Left ventricle myocardium inferior (tissue), 1 donor: ENCODE measurements at places on chromosomes 16 and 17. TPM values are rescaled to one million over a fixed set of nuclear protein-coding genes. Genes with fewer than 3 reads are reported as not detected.

KARS1 gene
- total RNA-seq = 127 TPM

P2RX5 gene
- total RNA-seq = 18.3 TPM

PRR29 gene
- total RNA-seq = not detected

CDK3 gene
- 1.8 TPM for total RNA-seq

CYGB gene
- 24.1 TPM for total RNA-seq

- DNase-seq = peak; percentile 84
These were observed 15.9 kb upstream of the ANKRD40CL start for GRCh38 chr17:50783193-50783660.

- DNase-seq = no peak
These were observed 604.0 kb downstream of the HS3ST4 start for GRCh38 chr16:26295625-26296304.

DNA sequence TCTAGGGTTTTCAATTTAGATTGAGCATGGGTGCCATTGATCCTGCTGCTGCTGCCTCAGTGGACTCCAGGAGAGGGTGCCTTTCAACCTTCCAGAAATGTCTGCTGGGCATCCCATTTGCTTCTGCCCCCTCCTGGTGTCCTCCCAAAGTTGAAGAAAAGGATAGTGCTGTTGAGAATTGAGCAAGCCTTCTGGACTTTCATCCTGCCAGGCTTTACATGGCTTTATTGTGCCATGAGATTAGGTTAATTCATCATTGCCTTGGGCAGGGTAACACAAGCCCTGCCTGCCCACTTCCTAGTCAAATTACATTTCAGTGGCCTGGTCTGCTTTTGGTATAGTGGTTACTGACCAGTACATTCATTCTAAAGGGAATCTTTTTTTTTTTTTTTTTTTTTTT lies 17.9 kb upstream of the TANGO6 start:
- no peak for DNase-seq

DNA sequence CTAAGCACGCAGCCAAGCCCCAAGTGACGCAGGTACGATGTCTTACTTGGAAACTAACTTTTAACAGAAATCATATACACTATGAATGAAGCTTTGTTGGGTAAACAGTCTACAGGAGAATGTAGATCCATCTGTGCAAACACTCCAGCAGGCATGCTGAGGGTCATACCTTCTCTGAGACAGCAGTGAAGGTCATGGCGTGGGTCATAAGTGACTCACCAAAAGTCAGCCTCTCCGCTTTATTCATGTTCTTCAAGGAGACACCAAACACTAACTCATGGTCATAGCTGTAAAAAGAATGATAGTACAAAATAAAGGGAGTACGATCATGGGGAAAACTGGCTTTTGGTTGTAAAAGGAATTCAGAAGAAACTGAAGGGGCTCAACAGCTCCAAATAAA lies 20.6 kb downstream of the BLMH start:
- DNase-seq = no peak

DNA sequence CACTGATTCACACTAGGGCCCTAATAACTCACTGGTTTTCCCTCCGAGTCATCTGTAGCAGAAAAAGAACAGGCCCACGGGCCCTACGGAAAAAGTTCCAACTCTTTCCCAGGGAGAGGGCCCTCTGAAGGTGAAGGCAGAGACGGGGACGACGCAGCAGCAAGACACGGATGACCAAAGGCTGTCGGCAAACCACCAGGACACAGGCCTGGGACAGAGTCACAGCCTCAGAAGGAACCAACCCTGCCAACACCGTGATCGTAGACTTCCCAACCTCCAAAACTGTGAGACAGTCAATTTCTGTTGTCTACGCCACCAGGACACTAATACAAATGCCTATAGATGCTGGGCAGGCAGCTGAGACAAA lies 5.2 kb upstream of the SPHK1 start:
- no peak for DNase-seq

DNA sequence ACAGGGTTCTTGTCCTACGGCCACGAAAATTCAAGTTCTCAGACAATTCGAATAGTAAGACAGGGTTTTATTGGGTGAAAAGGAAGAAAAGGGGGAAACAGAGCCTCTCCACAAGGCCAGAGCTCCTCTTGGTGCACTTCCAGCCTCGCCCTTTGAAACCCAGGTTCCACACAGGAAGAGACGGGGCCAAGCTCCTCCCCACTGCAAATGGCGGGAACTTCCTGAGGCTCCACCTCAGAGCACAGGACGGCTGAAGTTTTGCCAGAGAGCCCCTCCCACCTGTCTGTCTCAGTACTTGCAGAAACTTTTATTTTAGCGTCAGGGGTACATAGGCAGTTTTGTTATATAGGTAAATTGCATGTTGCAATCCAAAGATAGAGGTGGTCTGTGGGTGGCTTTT lies 165.7 kb upstream of the CDH8 start:
- no peak for DNase-seq

GRCh38 chr17:30854146-30854545 lies 22.4 kb downstream of the ATAD5 start:
- no peak for DNase-seq
